NCI-H1436 treated with DMSO at 0.1 percent for 48 hours (cell line): ENCODE measurements at places on chromosomes 1 and 21.

GRCh38 chr1:47710329-47711071 is 272.7 kb downstream of the FOXD2 start:
- no peak for DNase-seq

- DNase-seq, result no peak
Observed at GRCh38 chr1:8910331-8910730, 31.8 kb upstream of the ENO1 start.

DNA sequence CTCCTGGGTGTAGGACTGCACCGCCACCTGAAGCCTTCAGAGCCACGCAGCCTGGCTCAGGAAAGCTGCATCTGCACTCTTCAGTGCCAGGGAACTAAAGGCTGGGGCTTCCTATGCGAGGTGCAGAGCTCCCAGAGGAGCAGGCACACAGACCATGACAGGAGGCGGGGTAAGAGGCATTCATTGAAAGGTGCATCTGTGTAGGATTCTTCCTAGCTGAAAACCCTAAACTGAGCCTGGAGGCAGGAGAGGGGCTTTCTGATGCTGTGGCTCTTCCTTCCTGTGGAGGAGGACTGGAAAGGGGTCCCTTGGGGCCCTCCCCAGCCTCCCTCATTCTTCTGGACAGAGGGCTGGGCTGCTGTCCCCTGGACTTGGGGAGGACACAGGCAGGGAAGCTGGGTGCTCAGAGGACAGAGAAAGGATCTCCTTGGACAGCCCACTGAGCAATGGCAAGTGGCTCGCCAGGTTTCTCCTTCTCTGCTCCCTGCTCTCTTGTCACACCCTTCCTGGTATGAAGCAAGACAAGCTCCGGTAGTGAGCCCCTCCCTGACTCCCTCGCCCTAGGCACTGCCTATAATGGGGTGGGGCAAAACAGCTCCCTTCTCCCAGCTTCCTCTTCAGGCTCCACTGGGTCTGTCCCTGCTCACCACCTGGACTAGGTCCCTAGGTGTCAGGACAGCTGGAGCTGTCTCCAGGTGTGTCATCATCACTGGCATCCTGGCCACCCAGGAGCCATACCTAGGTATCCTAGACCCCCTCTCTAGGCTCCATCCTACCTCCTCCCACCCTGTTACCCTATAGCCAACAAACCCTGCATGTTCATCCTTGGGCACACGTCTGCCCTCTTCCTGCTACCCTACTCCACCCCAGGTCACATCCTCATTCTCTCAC is 20.0 kb downstream of the S100A6 start:
- DNase-seq, result no peak

GRCh38 chr21:41294548-41295231 is 21.9 kb upstream of the FAM3B start:
- no peak for DNase-seq

DNA sequence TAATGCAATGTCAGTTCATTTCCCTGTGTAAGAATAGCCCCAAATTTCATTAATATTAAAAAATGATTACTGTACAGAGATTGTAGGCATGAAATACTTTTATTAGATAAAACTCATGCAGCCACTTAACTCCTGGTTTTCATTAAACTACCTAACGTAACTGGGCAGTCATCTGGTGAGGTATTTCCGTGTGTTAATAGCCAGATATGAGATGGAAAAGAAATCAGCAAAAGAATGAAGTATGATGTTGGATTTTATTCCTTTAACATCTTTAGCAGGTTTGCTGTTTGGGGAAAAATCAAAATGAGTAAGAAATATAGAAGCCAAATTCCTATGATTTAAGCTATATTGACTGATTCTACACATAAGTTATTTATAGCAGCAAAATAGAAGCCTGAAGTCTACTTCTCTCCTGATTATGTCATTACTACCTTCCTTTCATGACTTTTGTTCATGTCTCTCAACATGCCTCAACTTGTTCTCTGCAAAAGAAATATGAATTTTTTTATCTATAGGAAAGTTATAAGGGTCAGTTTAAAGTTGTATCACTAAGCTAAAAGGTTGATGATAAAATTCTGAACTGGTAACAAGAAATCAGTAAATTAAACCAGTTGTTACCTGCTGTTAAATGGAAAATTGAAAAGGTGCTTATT is 42.6 kb downstream of the CCDC18 start:
- no peak for DNase-seq

- DNase-seq, result no peak
Observed at GRCh38 chr1:153976819-153977249, 640 bp downstream of the JTB start.

- no peak for DNase-seq
Observed at GRCh38 chr1:98672189-98672588, 10.7 kb downstream of the SNX7 start.

DNA sequence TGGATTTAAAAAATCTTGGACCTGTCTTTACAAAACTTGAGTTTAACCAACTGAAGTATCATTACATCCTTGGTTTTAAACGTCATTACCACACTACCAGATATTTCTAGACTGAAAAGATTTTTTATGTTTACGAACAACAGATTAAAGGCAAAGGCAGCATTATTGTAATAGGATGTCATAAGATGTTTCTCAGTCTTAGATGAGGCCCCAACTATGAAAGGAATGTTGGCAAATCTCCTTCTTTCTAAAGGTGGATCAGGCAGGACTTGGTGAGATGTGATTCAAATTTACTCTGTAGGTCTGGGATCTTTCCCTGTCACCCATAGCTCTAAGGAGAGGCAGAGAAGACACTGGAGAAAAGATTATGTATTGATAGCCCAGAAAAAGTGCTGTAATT is 417.9 kb downstream of the PTBP2 start:
- no peak for DNase-seq

DNA sequence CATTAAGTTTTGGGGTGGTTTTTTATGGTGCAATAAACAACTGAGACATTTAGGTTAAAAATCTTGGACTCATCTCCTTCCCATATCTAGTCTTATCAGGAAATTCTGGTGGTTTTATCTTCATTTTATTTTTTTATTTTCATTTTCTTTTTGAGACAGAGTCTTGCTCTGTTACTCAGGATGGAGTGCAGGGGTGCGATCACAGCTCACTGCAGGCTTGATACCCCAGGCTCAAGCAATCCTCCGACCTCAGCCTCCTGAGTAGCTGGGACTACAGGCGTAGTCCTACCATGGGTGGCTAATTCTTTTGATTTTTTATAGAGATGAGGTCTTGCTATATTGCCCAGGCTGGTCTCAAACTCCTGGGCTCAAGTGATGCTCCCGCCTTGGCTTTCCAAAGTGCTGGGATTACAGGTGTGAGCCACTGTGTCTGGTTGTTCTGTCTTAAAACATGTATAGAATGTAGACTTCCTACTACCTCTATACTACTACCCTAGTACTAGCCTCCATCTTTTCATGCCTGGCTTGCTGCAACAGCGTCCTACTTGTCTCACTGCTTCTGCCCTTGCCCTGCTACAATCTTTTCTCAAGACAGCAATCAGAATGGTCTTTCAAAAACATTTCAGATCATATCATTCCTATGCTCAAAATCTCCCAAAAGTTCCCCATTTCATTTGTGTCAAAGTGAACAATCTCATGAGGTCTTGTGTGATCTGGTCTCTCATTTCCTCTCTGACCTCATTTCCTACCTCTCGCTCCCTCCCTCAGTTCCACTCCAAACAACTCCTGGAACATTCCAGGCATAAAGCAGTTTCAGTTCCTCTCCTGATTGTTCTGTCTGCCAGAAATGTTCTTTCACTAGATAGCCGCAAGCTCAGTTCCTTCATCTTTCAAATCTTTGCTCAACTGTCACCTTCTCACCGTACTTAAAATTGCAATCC is 5.9 kb upstream of the FCGR2A start:
- no peak for DNase-seq

DNA sequence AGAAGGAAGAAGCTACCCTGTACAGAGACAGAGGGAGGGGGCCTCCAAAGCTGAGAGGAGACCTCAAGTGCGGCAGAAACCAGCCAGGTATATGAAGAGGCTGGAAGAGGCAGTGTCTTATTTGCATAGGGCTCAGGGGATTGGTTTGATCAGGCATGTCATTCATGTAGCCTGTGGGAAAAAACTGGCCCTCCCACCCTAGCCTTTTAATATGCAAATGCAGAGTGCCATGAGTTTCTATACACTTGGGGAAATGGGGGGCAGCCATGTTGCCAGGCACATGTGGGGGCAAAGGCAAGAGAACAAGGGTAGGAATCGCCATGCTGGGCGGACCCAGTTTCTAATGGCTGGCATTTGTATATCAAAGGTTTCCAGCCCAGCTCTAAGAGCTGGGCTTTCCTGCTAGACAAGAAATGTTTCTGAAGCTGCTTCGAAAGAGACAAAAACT is 172.7 kb downstream of the RASAL2 start:
- DNase-seq, result no peak

GRCh38 chr1:57615956-57616355 is 192.1 kb upstream of the DAB1 start:
- DNase-seq, result no peak

DNA sequence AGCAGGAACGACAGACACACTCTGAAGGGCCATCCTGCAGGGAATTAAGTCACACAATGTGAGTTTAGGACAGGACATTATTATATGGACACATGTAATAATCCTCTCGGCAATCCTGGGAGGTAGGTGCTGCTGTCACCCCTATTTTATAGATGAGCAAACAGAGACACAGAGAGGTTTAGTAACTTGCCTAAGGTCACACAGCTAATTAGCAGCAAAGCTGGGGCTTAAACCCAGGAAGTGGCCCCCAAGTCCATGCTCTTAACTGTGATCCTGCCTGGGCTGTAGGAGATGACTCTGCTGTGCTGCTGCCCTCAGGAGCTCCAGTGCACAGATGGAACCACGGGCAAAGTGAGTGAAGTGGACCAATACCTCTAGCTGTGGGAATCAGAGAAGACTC is 660.0 kb downstream of the PTPRU start:
- no peak for DNase-seq

- DNase-seq, result no peak
Observed at GRCh38 chr21:31671931-31672330, 12.4 kb downstream of the SOD1 start.

DNA sequence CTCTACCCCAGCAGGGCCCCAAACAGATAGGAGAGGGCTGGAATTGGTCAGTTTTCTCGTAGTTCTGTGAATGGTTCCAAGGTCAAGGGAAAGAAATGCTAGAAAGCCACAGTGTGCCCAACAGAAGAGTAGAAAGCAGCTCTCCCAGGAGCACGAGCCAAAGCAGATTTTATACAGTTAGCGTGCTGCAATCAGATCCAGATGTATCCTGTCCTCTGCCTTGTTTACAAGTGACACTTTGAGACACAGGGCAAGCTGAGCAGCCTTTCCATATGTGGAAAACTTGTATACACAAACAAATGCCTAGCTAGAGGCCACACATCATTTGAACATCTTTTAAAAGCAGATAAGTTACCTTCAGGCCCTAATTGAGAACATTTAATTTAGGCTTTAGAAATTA is 6.5 kb downstream of the VAMP3 start:
- no peak for DNase-seq

DNA sequence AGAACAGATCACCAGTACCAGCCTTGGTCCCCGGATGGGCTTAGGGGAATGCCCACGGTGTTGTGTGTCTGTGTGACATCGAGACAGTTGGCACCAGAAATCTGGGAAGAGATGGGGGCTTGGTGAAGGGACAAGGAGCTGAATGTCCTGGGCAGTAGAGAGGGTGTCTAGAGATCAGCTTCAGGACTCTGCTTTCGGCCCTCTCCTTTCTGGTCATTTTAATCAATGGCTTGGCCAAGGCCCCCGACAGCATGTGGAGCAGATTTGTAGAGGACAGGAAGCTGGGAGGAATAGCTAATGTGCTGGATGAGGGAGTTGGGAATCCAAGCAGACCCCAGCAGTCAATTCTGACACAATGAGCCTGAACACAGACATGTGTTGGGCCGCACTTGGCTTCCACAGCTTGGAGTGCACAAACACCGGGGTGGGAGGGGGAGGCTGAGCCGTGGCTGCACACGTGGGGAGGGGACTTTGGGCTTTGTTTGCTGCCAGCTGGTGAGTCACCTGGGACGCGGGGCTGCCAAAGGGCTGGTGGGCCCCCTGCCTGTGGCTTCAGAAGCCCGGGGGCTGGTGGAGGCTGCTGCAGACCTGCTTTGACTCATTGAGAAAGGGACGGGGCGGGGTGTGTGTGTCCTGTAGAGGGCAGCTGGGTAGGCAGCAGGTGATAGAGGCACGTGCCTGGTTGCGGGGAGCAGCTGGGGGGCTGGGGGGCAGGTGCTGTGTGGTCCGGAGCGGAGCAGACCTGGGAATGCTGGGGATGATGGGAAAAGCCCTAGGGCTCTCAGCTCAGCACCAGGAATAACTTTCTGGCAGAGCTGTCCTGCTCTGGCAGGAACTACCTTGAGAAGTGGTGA is 20.9 kb downstream of the SLC1A7 start:
- no peak for DNase-seq

GRCh38 chr1:231626951-231627614 is 493 bp downstream of the DISC1 start:
- DNase-seq, result peak; percentile 20

DNA sequence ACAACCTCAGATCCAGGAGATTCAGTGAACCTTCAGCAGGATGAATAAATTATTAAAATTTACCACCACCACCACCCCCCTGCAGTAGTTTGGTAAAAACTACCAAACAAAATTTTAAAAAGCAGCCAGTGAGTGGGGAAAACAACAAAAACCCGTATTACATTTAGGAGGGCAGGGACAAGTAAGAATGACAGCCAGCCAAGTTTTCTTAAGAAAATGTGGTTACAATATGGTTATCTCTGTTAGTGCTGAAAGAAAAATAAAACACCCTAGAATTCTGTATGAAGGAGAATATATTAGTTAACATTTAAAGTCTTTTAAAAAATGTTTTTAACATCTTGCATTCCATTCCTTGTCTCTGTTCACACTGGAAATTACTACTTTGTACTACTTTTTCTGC is 14.7 kb downstream of the CD46 start:
- no peak for DNase-seq

DNA sequence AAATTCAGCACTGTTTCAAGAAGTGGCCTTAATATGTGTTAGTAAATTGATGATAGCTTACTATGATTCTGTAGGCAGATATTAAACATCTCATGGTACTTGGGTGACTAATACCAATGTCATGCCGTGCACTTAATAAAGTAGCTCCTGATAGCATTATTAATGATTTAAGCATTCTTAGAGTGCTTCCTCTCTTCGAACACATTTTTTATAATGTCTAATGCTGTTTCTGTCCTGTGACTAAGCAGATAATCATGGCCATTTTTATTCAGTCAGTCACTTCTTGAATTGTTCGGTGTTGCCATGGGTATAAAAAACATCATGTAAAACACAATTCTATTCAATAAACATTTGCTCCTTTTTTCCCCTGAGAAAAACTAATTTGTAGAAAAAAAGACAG is 804.6 kb upstream of the ADGRL4 start:
- DNase-seq, result no peak

DNA sequence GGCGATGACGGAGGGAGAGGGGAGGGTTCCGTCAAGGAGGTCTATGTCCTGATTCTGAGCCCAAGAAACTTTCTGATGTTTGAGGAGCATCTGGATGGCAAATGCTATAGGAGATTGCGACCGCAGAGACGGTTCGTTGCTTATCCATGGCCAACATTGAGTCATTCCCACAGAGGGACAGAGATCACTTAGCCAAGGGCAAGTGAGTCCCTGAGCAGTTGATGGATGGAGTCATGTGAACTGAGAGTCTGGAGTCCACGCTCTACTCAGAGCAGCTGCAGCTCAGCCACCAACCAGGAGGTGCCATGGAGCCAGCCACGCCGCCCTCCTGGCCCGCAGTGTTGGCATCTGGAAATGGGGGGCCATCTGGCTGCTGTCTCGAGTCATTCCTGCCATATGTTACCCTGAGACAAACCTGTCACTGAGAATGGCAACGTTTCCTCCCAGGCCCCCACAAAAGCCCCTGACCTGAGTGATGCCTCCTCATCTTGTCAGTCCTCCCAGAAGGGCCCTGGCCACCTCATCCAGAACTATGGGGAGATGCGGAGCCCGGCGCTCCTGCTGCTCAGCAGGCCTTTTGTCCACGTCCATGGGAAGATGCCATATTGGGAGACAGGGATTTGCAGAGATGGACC is 58.6 kb downstream of the ATP5PO start:
- DNase-seq, result no peak
